ENCODE measurements at places on chromosomes 6 and 20.
A peak's percentile ranks its signal among the peaks of the same experiment; 100 is the strongest.

DNA sequence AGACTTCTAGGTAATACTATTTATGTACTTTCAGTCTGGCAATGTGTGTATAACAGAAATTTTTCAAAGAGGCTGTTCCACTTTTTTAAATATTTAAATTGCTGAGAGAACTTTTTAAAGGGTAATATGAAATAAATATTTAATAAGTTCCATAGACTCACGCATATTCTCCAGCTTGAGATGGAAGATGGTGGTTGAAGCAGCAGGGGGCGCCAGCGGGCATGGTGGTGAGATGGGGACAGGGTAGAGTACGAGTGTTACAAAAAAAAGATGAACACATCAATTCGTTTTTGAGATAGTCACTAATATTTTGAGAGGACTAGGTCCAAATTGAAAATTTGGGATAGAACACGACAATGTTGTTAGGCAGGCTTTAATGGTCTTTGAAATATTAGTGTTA, 68.4 kb downstream of the RSPO3 start:
- peak; percentile 71 for DNase-seq

GRCh38 chr20:9792674-9793073, 46.2 kb downstream of the PAK5 start:
- DNase-seq = no peak

DNA sequence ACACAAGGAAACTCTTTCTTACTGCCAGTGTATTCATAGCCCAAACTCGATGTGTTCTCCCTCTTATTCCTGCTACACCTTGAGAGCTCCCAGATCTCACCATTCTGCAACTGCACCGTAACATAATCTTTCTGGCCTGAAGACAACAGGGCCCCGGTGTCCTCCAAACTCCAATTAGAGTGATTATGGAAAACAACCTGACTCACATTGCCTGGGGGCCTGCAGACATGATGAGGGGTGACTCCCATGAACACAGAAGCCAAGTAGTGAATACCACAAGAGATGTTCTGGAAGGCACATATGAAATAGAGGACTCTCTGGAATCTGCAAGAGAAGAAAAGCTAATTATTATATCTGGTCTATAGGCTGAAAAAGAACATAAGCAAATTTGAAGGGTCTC, 19.7 kb downstream of the SLC22A16 start:
- no peak for DNase-seq

DNA sequence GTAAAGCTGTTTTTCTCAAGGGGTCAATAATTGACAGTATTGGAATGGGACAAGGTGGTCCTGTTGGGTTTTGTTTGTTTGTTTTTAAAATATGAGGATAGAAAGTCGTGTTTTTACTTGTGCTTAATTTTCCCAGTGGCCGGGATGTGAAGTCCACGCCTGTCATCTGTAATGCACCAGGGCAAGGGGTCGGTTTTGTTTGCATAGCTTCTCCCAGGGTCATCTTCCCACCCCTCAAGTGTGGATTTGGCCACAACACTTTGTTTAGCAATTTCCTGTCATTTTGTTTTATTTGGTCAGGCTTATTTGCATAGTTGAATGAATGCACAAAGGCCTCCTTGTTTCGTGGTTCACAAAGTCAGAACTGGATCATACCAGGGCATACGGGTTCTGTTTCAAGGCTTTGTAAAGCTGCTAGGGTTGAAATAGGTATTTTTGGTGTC, 29.8 kb downstream of the SYNJ2 start:
- DNase-seq = no peak

DNA sequence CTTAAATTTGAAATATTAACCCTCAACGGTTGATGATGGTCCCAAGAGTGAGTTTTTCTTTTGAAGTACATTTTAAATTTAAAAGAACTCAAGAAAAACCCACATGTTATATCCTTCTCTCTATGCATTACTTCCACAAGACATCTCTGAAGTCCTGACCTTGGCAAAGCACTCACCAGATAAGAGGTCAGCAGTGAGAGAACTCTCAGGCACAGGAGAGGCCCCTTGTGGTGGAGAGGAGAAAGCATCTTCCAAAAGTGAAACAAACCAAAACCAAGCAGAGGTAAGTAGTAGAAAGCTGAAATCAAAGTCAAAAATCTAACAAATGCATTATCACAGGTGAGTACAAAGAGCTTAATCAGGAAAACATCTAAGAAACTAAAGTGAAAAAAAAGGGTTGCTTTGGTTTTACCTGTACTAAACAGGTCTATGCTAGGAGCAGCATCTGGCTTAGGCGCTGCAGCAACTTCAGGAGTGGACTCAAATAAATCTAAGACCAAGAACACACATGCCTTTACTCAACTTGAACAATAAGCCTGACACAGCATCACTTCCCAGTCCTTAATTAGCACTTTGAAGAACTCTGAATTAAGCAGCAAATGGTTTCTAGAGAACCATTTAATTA, 80.5 kb downstream of the PRSS35 start:
- DNase-seq = no peak

- DNase-seq = peak; percentile 30
These were observed 268.8 kb downstream of the TMEM242 start for GRCh38 chr6:157054531-157054979.

DNA sequence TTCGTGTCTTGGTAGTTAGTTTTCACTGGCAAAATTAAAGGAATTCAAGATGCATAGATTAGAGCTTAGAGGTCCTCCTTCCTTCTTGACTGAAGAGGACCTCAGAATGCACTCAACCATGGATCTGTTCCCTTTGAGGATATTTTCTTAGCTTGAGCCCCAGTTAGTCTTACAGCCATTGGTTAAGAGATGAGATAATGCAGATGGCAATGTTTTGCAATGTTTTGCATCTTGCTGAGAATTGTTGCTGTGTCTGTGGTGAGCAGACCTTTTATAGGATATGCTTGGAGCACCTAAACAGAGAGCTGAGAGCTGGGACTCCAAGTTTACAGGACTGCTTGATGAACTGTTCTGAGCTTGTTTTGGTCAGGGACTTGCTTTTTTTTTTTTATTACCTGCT, 107.5 kb downstream of the TMEM170B start:
- DNase-seq = no peak

DNA sequence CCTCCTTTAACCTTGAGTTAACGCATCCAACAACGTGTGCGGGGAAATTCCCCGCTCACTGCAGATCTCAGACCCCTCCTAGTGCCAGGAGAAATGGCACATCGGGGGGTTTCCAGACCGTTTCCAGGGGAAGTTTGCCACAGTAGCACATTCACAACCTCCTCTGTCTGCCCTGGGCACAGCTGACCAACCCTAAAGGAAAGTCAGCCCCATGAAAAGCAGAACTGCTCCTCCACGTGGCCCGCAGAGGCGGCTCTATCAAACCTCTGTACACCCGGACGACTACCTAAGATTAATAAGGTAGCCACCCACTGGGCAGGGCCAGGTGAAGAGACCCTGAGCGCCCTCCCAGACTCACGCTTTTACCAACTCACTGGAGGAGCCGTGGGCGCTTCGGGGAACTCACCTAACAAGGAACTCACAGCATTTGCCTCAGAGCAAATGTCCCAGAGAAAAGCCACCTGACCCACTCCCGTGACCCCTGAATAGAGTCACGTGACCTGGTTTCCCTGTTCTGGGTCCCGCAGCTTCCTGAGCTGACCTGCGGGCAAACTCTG, 93.1 kb downstream of the PRND start:
- peak; percentile 72 for DNase-seq

- no peak for DNase-seq
These were observed 239.4 kb downstream of the DLL1 start for GRCh38 chr6:170051229-170052172.
